ENCODE measurements at places on chromosomes 16 and 17.

DNA sequence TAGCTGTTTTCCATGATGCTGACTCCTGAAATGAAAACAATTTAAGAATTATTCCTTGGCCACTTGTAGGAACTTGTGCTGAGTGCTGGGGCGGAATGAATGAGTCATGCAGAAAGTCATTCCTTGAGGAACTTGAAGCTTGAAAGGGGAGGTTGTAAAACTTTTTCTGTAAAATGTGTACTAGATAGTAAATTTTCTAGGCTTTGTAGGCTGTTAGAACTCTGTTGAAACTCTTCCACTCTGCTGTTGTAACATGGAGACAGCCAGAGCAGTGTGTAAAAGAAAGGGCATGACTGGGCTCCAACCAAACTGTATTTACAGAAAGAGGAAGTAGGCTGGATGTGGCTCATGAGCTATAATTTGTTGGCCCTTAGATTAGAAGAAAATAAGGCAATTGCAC lies 46.1 kb downstream of the ABCA8 start:
- DNase-seq: no peak

DNA sequence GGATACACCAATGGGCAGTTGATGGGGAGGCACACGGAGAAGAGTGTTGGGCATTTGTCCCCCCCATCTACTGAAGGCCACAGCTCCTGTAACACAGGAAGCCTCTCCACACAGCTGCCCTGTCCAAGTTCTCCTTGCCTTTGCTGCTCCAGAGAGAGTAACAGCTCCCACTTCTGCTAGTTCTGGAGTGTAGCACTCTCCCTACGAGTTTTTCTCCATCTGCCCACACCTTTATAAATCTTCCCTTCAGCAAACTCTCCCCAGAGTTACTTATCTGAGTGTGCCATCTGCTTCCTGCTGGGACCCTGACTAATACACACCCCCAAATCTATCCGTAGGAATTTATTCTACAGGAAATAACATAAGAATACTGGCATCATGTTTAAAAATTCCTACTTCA lies 42.6 kb upstream of the ERN1 start:
- DNase-seq: no peak

DNA sequence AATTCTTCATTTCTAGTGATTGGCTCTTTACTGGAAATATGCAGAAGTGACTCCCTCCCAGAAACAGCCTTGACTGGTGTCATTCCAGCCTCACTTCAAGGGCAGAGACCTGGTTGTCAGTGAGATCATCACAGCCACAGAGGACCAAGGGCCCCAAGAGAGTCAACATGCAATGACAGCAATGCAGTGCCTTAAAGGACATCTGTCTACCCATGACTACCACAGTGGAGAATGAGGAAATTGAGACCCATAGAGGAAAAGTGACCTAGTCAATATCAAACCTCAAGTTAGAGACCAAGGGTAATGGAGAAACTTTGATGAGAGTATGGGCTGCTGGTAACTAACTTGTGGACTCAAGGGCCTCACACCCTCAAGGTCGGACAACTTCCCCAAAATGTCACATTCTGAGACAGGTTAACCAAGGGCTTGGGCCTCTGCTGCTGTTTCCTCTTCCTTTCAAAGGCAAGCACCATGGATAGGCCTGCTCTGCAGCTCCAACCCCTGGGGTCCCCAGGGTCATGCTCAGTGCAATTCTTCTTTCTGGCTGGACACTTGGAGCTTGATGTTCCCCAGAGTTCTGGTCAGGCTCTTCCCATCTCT lies 11.3 kb downstream of the NOG start:
- no peak for DNase-seq

GRCh38 chr17:46025060-46025459 lies 26.0 kb downstream of the STH start:
- no peak for DNase-seq

GRCh38 chr17:50457621-50458020 lies 11.1 kb downstream of the CHAD start:
- no peak for DNase-seq

DNA sequence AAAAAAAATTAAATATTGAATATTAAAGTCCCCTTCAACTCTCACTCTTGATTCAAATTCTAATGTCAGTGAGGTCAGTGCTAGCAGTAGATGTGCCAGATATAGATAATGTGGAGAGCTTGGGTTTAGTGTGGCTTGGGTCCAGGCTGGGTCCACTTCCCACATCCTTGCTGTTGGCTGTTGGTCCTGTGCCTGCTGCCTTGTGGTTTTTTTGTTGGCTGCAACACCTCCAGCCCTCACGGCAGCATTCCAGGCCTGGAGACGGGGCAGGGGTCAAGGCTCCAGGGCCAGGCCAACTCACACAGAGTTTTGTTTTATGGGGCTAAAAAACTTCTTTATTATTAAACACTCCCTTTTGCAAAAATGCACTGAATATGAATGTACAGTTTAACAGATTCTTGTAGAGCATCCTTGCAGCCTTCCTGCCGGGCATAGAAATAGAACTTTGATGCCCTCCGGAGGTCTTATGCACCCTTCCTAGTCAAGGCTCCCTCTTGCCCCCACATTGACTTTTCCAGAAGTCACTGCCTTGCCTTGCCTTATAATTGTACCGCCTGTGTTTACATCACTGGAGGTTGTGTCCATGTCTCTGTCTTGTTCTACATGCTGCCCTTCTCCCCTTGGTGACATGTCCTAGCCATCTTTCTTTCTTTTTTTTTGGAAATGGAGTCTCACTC lies 25.5 kb upstream of the MYO15B start:
- DNase-seq: no peak

GRCh38 chr17:51000835-51001638 lies 119.6 kb downstream of the SPAG9 start:
- DNase-seq: no peak

DNA sequence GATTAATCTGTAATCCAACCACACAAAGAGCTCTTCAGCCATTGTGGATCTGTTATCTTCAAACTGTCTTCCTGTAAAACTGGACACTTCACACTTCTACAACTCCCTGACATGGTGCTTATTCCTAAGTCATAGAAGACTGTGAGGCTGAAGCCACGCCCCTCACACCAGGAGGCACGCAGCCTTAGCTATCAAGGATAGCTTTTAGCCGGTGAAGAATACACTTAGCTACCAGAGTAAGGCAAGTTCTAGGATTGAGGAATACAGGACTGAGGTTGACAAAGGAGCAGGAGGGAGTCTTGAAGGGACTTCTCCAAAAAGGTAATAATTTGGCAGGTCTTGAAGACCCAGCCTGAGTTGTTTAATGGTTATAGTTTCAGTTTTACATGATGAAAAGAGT lies 79.8 kb upstream of the GAS7 start:
- no peak for DNase-seq

- no peak for DNase-seq
Measured at GRCh38 chr17:59496178-59496577, 69.2 kb upstream of the DHX40 start.

GRCh38 chr16:27193300-27193990 lies 9.9 kb upstream of the KDM8 start:
- no peak for DNase-seq

DNA sequence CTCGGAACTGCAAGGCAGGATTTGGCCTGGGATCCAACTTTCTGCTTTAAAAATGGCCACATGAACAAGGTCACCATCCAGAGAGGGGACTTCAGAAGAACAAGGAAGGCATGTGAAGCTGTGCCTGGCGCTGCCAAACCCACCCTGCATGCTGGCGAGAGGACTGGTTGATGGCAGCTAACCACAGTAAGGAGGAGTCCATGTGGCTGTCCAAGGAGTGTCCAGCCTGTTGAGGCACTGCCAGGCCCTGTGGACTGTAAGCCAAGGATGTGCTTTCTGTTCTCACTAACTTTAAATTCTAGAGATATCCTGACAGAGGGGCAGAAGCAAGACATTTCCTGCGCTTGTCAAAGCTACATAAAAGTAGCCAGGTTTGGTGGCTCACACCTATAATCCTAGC lies 40.4 kb downstream of the CDK5R1 start:
- no peak for DNase-seq

DNA sequence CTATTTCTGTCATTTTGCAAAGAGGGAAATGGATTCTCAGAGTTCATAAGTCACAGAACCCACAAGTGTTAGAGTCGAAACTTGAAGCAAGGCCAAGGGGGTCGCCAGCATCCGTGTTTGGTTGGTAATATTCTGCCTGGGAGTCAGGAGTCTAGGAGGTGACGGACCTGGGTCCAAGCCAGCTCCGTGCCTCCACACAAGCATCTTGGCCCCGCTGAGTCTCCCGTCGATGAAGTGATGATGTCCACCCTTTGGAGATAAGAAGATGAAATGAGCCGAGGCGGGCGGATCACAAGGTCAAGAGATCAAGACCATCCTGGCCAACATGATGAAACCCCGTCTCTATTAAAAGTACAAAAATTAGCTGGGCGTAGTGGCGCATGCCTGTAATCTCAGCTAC lies 53.2 kb upstream of the TNRC6C start:
- no peak for DNase-seq

GRCh38 chr17:50097455-50097854 lies 2.3 kb downstream of the PDK2 start:
- no peak for DNase-seq

DNA sequence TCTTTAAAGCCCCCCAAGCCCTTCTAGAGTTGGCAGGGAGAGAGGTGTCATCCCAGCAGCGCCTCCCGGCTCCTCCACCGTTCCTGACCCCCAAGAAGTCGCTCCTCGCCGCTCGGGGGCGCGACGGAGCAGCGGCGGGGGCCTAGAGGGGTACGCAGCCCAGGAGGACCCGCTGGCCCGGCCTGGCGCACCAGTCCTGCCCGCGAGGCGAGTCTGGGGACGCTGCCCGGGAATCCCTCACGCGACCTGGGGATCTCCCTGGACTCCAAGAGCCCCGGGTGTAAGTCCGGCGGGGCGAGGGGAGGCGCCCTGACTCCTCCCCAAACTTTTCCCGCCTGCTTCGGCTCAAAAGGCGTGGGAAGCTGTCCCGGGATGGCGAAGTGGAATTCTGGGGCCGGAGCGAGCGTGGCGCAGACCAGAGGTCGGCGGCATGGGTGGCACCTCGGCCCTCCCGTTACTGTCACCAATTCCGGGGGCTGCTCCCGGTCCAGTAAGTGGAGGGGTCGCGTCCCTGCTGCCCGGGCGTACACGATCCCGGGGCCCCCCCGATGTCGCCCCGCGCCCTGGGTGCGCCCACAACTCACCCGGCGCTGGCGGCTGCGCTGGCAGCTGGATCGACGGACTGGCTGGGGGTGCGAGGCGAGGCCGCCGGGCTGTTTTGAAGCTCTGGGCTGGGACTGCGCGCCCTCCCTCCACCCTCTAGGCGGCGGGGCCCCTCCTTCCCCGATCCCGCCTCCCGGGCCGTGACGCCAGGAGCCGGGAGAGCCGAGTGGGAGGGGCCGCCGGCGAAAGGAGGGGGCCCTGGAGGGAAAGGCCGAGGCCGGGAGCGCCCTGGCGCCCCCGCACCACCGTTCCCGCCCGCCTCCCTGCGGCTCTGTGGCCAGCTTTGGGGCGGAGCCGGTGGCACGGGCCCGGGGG lies at the start of gene EMP2:
Gene EMP2 (minus strand): TSS at position 634 of the 918 bp plus-strand sequence. CDS start 32,981 bp downstream, outside the sequence.
- DNase-seq: no peak

- DNase-seq: no peak
Measured at GRCh38 chr16:57945740-57946138, 25.2 kb downstream of the CNGB1 start.

DNA sequence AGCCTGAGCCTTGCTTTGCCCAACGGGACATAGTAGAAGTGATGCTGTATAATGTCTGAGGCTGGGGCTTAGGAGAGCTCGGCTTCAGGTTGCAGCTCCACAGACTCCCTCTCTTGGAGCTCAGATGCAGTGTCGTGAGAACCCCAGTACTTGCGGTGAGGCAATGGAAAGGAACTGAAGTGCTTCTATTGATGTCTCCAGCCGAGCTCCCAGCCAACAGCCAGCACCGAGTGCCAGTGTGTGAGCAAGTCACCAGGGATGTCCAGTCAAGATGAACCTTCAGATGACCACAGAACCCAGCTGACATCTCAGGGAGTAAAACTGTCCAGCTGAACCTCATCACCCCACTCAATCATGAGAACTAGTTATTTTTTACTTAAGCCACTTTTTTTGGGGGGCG lies 268.1 kb downstream of the IRF8 start:
- DNase-seq: no peak

DNA sequence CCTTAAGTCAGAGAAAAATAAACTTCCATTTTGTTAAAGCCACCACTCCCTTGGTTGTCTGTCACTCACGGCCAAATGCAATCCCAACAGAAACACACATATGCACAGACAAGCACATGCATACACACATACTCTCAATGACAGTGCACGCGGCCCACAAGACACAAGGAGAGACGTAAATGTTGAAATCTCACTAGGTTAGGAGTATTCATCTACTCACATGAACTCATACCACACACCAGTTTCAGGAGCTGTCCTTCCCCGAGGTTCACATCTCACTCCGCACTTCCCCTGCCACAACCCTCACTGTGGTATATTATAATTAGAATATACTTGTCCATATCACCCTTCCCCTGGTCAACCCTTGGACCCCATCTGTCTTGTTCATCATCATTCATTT lies 30.5 kb upstream of the CRYBA1 start:
- no peak for DNase-seq

DNA sequence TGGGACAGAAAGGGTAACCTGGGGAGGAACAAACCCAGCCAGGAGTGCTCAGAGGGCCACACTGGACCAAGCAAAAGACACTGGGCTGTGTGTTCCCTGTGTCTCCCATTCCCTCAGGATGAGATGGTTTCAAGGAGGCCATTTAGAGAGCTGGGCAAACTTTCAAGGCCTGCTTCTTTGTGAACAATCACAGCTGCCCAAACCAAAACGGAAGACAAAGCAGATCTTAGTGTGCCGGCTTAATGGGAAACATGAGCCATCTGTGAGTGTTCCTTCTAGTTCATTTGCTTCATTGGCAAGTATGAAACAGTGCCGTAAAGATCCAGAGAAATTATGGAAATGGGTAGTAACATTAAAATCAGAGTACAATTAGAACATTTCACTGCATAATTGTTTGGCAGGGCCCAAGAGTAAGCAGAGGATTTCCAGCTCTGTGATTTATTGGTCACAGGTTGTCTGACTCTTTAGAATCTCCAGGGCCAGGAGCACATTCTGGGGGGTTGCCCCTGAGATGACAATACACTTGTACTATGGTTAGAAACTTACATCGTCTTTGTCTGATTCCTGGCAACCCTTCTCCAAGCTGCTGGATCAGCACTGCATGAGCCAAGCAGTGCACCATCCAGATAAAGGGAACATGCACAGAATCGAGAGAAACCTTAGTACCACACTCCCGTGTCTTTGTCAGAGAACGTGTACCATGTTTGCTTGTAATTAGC lies 412.1 kb downstream of the RBFOX1 start:
- no peak for DNase-seq

GRCh38 chr16:11178424-11178823 lies 77.6 kb downstream of the SOCS1 start:
- DNase-seq: no peak

Data from activated T-cell treated with anti-CD3 and anti-CD28 coated beads, Interleukin-2, amount 50 U/mL, for 4 hours (primary cell).